ENCODE measurements at places on chromosomes 1 and 21. TPM values are rescaled to one million over a fixed set of nuclear protein-coding genes. Genes with fewer than 3 reads are reported as not detected.

GRCh38 chr1:216830424-216831210 lies 107.4 kb upstream of the ESRRG start:
- DNase-seq, result no peak

Gene ERICH3
- total RNA-seq, result not detected

- no peak for DNase-seq
These were observed 31.5 kb upstream of the C1orf198 start for GRCh38 chr1:230899841-230900251.

DNA sequence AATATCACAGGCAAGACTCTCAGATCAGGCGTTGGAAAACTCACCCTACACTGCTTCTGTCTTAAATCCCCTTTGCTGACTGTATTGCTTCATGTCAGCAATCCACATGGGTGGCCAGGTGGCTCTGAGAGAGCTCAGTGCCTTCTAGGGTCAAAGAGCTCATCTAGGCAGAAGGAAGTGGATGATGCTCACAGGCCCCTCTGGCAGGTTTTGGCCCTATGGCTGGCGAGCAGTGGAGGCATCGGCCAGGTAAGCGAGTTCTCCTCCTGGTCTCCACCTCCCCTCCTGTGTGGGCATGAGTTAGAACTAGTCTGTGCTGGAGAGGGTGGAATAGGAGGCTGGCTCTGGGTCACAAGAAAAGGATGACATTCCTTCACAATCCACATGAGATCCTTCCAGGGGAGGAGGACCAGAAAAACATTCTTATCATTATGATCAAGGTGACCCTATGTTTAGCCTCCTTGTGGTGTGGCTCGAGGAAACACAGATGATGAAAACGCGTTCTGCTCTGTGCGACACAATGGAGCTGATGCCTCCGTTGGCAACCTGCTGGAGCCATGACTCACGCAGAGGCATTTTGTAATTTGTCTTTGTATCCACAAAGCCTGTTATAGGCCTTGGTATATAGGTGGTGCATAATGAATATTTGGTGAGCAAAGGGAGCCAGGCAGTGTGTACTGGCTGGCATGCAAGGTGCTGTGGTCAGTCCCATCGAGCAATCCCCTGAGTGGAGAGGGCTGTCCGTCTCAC lies 264.6 kb upstream of the RAB4A start:
- DNase-seq, result no peak

DNA sequence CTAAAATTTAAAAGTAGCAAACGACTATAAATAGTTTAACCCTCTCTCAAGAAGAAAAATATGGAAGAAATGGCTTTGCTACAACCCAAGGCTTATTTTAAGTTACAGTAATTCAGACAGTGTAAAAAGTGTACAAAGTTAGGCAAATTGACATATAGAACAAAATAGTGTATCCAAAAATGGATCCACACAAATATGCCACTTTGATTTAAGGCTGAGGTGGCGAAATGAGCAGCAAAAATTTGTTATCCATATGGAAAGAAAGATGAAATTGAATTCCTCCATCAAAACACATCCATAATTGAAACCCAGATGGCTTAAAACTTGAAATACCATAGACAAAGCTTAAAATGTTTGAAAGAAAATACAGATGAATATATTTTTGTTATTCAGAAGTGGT lies 540.8 kb downstream of the BRINP3 start:
- no peak for DNase-seq

Gene RFX5
- 29.2 TPM for total RNA-seq

Gene MINDY1
- total RNA-seq, result 18.6 TPM

Measured in mesenteric fat pad (tissue), 1 donor.